Fibroblast of upper back skin (primary cell): ENCODE measurements at places on chromosomes 3 and 15.
A peak's percentile ranks its signal among the peaks of the same experiment; 100 is the strongest.

GRCh38 chr3:42122261-42123011, 31.3 kb downstream of the TRAK1 start:
- no peak for DNase-seq

DNA sequence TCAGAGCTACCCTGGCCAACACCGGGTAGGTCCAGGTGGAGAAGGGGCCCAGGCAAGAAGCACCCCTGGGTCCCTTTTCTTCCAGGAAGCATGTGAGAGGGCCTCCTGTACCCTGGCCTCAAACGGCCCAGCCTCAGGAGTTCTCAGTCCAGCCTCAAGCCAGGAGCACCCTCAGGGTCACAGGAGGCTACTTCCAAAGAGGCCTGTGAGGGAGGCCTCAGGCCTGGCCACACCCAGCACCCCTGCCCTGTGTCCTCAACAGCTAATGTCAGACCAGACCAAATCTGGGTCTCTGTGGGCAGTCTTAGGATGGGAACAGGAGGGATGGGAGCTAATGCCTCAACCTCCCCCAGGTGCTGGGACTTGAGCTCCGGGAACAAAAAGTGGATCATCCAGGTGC, 23.5 kb downstream of the PTH1R start:
- no peak for DNase-seq

- DNase-seq = no peak
Observed at GRCh38 chr3:142648950-142649349, 52.8 kb downstream of the PLS1 start.

GRCh38 chr15:67458331-67459029, 62.5 kb upstream of the C15orf61 start:
- no peak for DNase-seq

- no peak for DNase-seq
Observed at GRCh38 chr3:116441652-116442051, 3.6 kb downstream of the LSAMP start.

DNA sequence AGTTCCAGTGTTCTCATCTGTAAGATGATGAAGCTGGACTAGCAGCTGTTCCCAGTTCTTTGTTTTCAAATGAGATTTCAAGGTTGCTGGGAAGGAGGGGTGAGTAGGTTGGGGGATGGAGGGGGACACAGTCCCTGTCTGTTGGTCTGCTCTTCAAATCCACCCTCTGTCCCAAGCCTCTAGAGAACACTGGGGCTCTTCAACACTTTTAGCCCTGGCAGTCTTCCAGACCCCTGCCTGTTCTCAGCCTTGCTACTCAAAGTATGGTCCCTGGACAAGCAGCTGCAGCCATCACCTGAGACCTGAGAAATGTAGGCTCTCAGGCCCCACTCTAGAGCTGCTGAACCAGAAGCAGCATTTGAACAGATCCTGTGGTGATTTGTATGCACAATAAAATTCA, 41.3 kb downstream of the NEK11 start:
- DNase-seq = no peak

DNA sequence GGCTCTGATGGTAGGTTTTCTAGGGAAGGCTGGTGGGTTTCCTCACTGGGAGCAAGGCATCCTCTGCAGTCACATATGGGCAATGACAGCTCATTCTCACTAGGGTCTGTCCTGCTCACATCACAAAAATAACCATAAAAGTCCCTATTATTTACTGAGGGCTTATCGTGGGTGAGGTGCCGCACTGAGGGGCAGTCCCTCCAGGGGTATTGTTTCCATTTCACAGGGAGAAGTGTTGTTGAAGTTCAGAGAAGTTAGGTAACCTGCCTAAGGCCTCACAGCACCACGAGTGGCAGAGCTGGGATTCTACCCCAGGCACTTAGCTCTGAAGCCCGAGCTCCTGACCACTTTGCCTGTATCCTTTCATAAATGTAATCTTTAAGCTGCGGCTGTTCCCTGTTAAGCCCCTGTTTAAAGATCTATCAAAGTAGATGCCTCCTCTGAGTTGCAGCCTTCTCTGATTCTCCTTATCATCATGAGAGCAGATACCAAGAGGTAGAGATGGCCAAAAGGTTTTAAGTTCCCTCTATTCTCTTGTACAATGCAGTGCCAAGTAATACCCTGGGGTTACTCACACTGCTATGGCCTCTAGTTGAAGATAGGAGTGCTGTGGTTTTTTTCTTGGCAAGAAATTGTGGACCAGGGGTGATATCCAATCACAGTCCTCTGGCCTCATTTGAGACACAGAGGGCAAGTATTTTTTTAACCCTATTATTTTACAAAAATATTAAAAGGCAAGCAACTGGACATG, 107.0 kb downstream of the RPLP1 start:
- peak; percentile 12 for DNase-seq
